Effector memory CD8-positive, alpha-beta T cell (primary cell): ENCODE measurements at places on chromosomes 13 and 19.
A peak's percentile ranks its signal among the peaks of the same experiment; 100 is the strongest.

- no peak overlapping the region for H3K27ac ChIP-seq
- H3K27me3 ChIP-seq: no peaks in the 10 kb centered on the region
- H3K36me3 ChIP-seq: no peaks in the 10 kb centered on the region
- DNase-seq: no peak
These were observed 112.2 kb downstream of the FGF14 start for GRCh38 chr13:102289606-102290005.

GRCh38 chr13:19695428-19695827 is 62.0 kb downstream of the MPHOSPH8 start:
- peak overlapping the region; percentile 66 for H3K27ac ChIP-seq
- DNase-seq: no peak
- H3K36me3 ChIP-seq: peaks cover 17% of the 10 kb centered on the region

DNA sequence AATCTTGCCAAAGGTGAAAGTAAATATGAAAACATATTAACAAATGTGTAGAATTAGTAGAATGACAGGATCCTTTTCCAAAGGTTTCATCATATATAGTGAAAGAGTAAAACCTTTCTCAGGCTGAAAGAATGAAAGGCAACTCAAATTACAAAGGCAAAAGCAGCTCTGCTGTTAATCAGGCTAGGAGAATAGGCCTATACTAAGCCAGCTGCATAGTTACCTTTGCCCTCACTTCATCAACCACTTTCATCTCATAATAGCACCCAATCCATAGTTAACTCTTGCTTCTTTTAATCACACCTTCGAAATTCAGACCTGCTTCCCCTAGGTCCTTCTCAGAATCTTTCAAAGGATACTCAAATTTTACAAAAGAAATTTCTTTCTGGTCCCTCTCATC is 1167.6 kb upstream of the ATXN8OS start:
- no peak overlapping the region for H3K27ac ChIP-seq
- H3K27me3 ChIP-seq: no peaks in the 10 kb centered on the region
- no peak overlapping the region for H3K4me3 ChIP-seq

DNA sequence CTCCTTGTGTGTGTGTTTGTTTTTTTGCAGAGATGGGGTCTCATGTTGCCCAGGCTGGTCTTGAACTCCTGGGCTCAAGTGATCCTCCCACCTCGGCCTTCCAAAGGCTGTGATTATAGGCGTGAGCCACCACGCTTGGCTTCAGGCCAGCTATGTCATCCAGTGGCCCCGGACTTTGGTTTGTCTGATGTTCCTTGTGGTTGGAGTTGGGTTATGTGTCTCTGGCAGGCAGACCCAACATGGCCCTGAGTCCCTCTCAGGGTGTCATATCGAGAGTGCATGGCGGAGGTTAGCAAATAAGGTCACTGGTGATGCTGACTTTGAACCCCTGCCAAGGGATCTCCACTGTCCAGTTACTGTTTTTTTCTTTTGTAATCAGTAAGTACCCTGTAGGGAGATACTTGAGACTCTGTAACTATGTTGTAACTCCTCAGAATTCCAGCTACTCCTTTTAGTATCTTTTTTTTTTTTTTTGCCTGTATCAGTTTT is 37.3 kb downstream of the SMARCA4 start:
- no peak overlapping the region for H3K27ac ChIP-seq
- H3K4me3 ChIP-seq: no peak overlapping the region
- peaks cover 2% of the 10 kb centered on the region for H3K4me1 ChIP-seq
- DNase-seq: no peak

GRCh38 chr13:48892688-48893075 is 83.0 kb upstream of the FNDC3A start:
- no peaks in the 10 kb centered on the region for H3K27me3 ChIP-seq
- H3K36me3 ChIP-seq: no peaks in the 10 kb centered on the region
- no peaks in the 10 kb centered on the region for H3K4me1 ChIP-seq
- DNase-seq: no peak

DNA sequence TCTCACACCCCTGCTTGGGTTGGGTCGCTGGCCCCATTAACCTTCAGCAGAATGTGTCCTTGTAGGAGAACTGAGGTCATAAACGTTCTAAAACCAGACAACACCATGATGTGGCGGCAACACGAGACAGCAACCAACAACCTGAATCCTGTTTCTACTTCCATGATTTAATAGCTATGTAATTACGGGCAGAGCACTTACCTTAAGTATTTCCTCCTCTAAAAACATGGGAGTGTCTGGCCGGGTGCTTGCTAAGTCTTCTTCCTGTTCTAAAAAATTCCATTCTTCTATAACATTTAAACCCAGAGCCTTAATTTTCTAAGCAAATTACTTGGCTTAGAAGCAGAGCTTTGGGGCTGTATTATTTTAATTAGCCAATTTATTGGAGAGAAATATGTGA is 33.5 kb upstream of the IRS2 start:
- H3K4me3 ChIP-seq: no peak overlapping the region
- H3K27ac ChIP-seq: no peak overlapping the region
- no peaks in the 10 kb centered on the region for H3K4me1 ChIP-seq

- H3K36me3 ChIP-seq: no peaks in the 10 kb centered on the region
- no peaks in the 10 kb centered on the region for H3K4me1 ChIP-seq
- no peak for DNase-seq
- H3K4me3 ChIP-seq: no peak overlapping the region
These were observed 33.1 kb upstream of the CYP2S1 start for GRCh38 chr19:41159881-41160280.

DNA sequence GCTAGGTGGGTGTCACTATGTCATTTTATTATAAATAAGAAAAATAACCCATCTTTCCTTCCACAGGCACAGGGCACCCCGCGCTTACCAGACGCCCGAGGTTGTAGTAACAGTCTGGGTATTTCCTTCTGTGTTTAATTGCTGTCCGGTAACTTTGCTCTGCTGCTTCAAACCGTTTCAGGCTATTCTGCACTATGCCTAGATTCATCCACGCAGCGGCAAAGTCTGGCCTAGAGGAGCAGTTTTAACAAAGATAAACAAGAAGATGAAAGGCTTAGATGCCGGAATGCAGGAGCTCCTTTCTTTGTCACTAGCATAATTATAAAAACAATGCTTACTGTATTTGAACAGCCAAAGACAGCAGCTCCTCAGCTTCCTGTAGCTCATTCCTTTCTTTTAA is 36.9 kb upstream of the GGACT start:
- peaks cover 41% of the 10 kb centered on the region for H3K36me3 ChIP-seq
- H3K4me3 ChIP-seq: no peak overlapping the region

DNA sequence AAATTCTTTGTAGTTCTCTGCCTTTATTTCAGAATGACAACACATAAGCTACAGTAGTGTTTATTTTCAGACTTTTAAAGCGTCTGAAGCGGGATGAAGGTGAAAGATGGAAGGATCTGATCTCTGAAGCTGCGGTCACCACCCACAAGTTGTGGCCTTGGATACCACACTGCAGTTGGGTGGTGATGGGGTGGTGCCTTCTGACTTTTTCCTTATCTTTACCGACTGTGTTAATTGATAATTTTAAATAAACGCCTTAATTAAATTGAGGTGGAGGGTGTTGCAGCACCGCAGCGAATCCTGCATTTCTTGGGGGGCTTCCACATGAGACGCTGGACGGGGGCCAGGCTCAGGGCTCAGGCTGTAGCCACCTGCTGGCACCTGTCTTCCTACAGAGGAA is 1.3 kb downstream of the TFDP1 start:
- H3K27me3 ChIP-seq: no peaks in the 10 kb centered on the region
- peak overlapping the region; percentile 79 for H3K27ac ChIP-seq
- H3K4me1 ChIP-seq: peaks cover 36% of the 10 kb centered on the region
- DNase-seq: no peak
- H3K36me3 ChIP-seq: peaks cover 27% of the 10 kb centered on the region

GRCh38 chr13:27961227-27962085 is 7.7 kb downstream of the CDX2 start:
- no peak overlapping the region for H3K27ac ChIP-seq
- peak overlapping the region; percentile 35 for H3K4me3 ChIP-seq
- H3K27me3 ChIP-seq: peaks cover 89% of the 10 kb centered on the region
- no peaks in the 10 kb centered on the region for H3K36me3 ChIP-seq
